ENCODE measurements at places on chromosomes 2 and 18.

GRCh38 chr2:205811387-205811786 lies 129.1 kb downstream of the NRP2 start:
- no peak for DNase-seq

GRCh38 chr2:181052523-181052891 lies 72.1 kb downstream of the UBE2E3 start:
- DNase-seq: no peak

GRCh38 chr2:70670626-70671025 lies 97.4 kb downstream of the ADD2 start:
- DNase-seq: no peak

- DNase-seq: no peak
These were observed 12.7 kb downstream of the PCARE start for GRCh38 chr2:29061616-29062015.

GRCh38 chr2:118059919-118060478 lies 28.3 kb upstream of the INSIG2 start:
- DNase-seq: no peak

DNA sequence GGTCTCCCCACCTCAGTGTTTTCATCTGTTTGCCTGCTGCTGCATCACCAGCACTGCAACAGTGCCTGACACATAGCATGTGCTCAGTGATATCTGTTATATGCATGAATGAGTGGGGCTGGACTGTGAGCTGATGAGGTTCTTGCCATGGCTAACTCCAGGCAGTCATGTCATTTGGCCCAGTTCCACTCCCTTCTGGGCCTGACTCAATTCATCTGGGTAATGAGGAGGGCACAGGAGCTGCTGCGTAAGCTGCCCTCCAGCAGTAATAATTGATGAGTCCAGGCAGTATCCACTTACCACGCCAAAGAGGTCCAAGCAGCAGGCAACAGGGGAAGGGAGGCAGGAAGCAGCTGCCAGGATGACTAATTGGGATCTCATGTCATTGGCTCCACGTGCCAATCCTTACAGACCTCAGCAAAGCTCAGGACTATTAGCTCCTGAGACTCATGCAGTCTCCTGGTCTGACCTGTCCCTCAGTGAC lies 34.1 kb upstream of the MAT2A start:
- DNase-seq: no peak

DNA sequence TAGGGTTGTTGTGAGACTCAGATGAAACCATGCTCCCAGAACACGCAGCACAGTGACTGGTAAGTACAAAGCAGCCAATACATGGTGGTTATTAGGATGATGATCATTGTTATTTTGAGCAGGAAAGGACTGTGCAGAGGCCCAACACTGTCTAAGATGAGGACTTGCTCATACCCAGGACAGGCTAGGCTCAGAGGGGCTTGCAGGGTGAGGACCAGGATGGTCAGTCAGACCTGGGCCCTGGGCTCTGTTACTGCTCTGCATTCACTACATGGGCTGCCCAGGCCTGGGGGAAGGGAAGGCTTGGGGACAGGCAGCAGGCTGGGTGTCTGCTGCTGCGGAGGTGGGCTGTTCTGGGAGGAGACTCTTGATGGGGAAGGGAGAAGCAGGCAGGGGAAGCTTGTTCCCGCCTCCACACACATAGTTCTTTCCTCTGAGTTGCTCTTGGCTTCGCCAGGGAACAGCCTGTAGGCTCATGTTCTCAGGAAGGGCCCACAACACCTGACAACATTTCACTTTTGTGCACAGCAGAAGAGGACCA lies 17.5 kb downstream of the CAPN13 start:
- no peak for DNase-seq

- DNase-seq: no peak
These were observed 17.7 kb upstream of the ACOXL start for GRCh38 chr2:110714452-110715224.

GRCh38 chr18:25604894-25605597 lies 253.1 kb upstream of the ZNF521 start:
- DNase-seq: no peak

DNA sequence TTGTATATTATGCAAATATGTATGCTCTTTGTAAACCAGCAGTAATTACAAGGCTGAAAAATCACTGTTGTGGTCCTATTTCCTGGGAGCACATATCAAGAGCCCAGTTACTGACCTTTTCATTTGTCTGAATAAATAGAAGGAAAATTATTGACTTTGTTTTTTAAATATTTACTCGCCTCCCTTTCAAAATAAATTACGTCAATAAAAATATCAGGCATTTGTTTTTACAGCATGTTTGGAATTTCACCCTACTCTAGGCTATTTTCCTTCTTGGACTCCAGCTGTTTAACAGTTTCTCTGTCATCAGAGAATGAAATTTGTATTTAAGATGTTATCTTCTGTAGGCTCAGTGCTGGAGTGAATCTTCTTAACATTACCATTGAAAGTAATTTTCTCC lies 59.9 kb upstream of the LRATD1 start:
- no peak for DNase-seq

GRCh38 chr2:233833345-233833744 lies 21.0 kb downstream of the HJURP start:
- no peak for DNase-seq

DNA sequence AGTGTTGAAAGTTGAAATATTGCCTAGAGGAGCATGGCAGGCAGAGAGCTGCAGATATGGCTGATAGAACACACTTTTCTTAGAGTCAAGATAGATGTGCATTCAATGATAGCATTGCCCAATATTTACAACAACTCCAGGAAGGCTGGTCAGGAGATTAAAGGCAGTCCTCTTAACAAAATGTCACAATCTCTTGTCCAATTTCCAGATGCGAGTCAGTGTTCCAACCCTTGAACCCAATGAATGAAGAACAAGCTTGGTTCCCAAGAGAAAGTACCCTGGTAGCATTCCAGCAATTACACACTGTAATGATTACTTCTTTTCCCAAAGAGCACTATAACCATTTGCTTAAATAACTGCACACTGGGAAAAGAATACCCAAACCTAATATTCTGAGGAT lies 839.4 kb upstream of the VRK2 start:
- DNase-seq: no peak

GRCh38 chr2:200373973-200374416 lies 67.5 kb downstream of the SPATS2L start:
- no peak for DNase-seq

- DNase-seq: no peak
These were observed 9.6 kb upstream of the PELI1 start for GRCh38 chr2:64153811-64154210.

DNA sequence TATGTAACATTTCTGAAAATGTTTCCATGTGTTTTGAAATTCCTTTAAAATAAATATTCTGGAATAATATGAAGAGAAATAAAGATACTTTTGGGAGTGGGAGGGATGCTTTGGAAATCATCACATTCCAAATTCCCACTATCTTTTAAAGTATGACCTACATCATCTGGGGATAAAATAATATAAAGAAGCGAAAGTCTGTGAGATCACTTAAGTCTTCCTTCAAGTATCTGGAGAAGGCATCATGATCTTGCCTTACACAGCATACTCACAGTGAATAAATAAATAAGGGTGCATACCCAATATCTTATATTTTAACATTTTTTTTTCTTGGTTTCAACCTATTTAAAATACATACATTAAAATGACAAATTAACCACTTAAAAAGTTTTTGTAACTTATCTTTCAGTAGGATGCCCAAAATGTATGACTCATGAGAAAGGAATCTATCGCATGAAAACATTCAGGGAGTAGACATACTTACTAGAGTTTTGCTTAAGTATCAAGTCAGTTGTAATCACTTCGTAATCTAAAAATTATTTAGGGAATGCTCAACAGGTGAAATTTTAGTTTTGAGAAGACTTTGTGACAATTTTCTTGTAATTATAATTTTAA lies 248.3 kb upstream of the COL3A1 start:
- DNase-seq: no peak

DNA sequence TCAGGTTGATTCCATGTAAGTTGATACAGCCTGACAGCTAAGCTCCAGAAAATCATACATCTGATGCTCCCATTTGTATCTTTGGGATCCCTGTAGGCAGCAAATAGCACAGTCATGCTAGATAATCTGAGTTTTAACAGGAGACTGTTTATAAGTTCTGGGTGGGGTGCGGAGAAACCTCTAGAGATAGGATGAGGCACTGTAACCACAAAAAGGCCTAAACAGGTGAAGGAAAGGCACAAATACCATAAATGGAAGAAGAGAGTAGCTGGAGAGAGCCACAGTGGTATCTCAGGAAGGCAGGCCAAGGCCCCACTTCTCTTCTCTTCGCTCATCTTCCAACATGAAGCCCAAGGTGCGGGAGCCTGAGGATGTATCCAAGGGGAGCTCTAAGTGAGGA lies 18.1 kb upstream of the B4GALT6 start:
- DNase-seq: no peak

GRCh38 chr18:36107477-36107876 lies 21.7 kb downstream of the SLC39A6 start:
- no peak for DNase-seq

GRCh38 chr18:72104851-72105250 lies 439.3 kb downstream of the CBLN2 start:
- no peak for DNase-seq

DNA sequence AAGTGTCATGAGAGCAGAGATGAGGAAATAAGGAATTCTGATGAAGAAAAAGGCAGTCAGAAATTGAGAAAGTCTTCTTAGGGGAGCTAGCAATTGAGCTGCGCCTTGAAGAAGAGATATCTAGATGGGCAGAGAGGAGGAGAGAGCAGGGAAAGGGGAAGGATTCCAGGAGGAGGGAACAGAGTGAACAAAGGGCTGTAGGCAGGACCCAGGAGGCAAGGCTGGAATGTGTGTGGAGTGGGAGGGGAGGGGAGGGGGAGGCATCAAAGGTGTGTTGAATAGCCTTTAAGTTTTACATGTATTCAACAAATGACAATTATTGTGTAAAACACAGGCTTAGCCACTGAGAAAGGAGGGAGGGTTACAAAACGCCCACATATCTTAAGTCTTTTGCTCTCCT lies 164.5 kb downstream of the TDRD15 start:
- no peak for DNase-seq

GRCh38 chr2:28002181-28002580 lies 111.7 kb downstream of the BABAM2 start:
- no peak for DNase-seq

- no peak for DNase-seq
These were observed 3.4 kb downstream of the TET3 start for GRCh38 chr2:73987948-73988700.

DNA sequence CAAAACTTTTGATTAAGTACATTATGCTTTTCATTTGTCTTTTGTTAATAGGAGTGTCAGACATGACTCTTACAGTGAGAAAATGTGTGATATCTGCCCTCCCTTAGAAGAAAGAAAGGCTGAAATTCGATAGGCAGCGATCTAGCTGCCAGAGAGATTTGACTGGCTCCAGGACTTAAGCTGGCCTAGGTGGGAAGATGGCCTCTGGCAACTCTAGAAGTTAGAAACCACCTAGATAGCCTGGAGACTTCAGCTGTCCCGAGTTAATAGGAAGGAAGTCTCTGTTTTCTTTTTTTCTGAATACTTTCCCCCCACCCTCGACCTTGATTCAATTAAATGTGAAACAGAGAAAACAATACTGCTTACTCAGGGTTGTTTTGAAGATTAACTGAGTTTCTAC lies 1194.7 kb upstream of the CRIM1 start:
- DNase-seq: no peak

DNA sequence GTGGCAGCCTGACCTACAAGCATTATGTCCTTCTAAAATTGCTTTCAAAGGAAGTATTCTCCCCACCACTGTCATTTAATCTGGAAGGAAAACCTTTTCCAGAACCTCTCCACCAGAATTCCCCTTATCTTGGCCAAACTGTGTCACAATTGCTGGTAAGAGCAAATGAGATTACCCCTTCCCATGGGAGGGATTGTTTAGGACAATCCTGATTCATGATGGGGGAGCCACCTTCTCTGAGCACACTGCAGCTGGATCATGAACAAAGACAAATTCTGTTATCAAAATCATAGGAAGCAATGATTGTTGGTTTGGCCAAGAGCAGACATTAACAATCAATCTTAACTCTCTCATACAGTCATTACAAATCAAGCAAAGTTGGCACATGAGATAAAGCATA lies 18.1 kb upstream of the ATOH8 start:
- DNase-seq: no peak

DNA sequence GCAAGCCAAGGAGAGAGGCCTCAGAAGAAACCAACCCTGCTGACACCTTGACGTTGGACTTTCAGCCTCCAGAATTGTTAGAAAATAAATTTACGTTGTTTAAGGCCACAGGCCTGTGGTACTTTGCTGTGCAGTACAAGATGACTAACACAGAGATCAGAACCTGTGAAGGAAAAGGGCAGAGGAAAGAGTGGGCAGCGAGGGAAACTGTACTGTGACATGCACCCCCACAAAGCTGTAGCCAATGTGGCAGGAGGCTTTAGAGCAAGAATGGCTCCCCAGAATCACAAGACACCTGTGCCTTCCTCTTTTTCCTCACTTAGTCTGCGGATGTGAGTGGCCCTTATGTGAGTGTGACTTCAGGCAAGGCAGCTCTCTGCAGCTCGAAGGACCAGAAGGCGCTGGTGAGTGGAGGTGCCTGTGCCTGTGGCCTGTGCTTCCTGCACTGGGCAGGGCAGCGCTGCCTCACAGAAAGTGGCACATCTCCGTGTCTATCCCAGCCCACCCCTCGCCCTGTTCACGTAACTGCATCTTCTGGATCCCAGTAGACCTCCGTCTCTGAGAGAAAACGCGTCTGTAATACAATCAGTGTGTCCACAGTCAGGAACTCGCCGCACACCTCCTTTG lies 89.5 kb downstream of the MRPS9 start:
- no peak for DNase-seq

GRCh38 chr2:230893841-230894781 lies 29.4 kb downstream of the ITM2C start:
- no peak for DNase-seq

DNA sequence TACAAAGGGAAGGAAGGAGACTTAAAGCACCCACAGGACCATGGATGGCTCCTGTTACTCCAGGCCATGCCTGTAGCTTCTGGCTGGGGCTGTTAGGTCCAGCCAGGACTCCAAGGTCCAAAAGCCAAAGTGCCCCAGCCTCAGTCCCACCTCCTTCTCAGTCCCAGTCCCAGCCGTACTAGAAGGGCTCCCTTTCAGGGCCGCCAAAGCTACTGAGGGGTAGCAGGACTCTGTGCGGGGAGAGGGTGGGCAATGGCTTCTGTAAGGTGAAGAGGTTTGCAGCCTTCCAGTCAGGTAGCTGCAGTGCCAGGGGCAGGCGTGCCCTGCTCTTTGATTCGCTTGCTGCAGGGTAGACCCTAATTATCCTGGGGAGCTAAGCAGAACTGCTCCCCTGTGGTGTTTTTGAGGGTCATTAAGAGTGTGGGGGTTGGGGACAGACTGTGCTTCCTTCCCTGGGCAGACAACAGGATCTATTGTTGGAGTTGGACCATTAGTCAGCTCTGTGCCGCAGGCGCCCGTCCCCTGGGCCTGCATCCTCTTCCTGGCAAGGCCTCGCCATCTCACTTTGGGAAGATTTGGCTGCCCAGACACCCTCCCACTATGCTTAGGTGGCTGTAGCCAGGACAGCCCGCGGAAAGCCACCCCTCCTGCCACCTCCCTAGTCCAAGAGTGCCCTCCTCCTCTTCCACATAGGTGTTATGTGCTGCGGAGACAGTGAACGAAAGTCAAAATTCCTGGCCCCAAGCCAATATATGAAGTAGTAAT lies 118.8 kb downstream of the ZBTB7C start:
- no peak for DNase-seq

GRCh38 chr18:42182728-42183700 lies 228.0 kb downstream of the PIK3C3 start:
- DNase-seq: no peak

All from Caco-2 (cell line).